Cardiac atrium fibroblast (primary cell): ENCODE measurements at places on chromosomes 6 and 20. TPM values are rescaled to one million over a fixed set of nuclear protein-coding genes. Genes with fewer than 3 reads are reported as not detected.

The AKAP12 gene
- 89.6 and 116 TPM in 2 replicates for total RNA-seq

The SPATA2 gene
- total RNA-seq, result 3.2 and 3.6 TPM in 2 replicates

The SLC17A1 gene
- total RNA-seq, result not detected in 2 replicates

The GZF1 gene
- 8.1 and 9.4 TPM in 2 replicates for total RNA-seq

The LRRC73 gene
- total RNA-seq, result 0.18 and 1.5 TPM in 2 replicates

The RAB32 gene
- 67.9 and 78.9 TPM in 2 replicates for total RNA-seq

The RIPPLY2 gene
- not detected in 2 replicates for total RNA-seq

The TBXT gene
- not detected in 2 replicates for total RNA-seq

The ARMH2 gene
- not detected in 2 replicates for total RNA-seq

The PRSS16 gene
- total RNA-seq, result not detected in 2 replicates

The MAN1A1 gene
- 32.7 and 34.8 TPM in 2 replicates for total RNA-seq
